ENCODE measurements at places on chromosomes 11 and 22.

- DNase-seq: no peak
Observed at GRCh38 chr22:18114495-18114894, 3.9 kb downstream of the TUBA8 start.

DNA sequence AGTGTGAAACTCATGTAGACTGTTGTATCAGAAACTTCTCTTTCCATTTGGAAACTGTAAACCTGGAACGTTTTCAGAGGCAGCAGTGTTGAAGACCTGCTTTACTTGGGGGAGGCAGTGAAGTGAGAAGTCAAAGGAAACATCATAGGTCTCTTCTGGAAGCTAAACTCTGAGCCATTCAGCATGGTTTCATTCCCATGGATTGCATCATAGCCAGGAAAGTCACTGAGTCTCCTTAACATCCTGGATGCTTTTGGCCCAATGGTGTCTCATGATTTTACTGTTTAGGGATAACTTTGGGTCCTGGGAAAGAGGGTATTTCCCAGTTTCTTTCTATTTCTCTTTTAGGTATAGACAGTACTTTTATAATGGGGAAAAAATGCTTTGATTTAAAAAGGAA, 153.2 kb upstream of the E2F8 start:
- no peak for DNase-seq

GRCh38 chr22:37377927-37378326, 49.4 kb downstream of the ELFN2 start:
- DNase-seq: no peak

DNA sequence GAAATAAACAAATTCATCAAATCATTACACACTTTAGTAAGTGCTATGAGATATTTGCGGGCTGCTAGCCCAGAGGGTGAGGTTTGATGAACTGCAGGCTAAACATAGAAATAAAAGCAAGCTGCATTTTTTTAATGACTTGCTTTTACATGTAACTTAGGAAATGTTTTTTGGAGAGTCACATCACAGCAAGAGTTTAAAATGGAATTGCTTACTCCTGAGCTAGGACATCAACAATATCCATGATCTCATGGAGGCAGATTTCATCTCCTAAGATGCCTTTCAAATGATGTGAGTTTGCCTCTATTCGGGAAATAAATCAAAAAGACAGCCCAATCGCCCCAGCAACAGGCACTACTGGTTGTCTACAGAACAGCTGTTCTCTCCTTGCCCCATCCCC, 73.4 kb upstream of the CD44 start:
- DNase-seq: no peak

DNA sequence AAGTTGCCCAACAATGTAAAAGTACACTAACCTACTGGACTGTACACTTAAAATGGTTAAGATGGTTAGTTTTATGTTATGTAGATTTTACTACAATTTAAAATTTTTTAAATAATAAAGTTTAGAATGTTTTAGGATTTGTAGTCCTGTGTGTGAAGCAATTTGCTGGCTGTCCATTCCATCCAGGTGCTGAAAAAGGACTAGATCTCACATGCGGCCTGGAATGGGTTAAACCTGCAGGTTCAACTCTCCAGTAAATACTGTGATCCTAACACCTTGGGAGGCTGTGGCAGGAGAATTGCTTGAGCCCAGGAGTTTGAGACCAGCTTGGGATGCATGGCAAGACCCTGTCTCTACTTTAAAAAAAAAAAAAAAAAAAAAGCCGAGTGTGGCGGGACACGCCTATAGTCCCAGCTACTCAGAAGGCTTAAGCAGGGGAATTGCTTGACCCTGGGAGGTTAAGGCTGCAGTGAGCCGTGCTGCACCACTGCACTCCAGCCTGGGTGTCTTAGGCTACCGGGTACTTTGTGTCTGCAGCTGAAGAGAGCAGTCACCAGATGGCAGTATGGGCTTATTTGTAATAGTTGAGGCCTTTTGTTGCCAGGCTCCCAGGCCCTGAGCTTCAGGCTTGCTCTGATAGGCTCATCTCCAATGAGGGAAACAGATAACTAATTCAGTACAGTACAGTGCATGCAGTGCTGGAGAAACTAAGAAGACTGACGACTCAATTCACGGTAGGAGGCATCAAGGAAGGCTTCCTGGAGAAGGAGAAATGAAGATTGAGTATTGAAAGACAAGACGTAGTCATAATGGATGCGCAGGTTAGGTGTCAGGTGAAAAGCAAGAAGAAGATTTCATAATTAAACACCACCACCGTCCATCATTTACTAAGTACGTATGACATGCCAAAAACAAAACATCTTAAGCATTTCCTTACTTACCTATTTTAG, 64.7 kb upstream of the ASPHD2 start:
- DNase-seq: peak; percentile 37

- DNase-seq: no peak
Observed at GRCh38 chr22:46125311-46125710, 25.0 kb upstream of the PPARA start.

Data from anterior cingulate cortex (tissue), 58 donors.